Posterior vena cava (tissue), 2 donors: ENCODE measurements at places on chromosomes 7 and 10.

DNA sequence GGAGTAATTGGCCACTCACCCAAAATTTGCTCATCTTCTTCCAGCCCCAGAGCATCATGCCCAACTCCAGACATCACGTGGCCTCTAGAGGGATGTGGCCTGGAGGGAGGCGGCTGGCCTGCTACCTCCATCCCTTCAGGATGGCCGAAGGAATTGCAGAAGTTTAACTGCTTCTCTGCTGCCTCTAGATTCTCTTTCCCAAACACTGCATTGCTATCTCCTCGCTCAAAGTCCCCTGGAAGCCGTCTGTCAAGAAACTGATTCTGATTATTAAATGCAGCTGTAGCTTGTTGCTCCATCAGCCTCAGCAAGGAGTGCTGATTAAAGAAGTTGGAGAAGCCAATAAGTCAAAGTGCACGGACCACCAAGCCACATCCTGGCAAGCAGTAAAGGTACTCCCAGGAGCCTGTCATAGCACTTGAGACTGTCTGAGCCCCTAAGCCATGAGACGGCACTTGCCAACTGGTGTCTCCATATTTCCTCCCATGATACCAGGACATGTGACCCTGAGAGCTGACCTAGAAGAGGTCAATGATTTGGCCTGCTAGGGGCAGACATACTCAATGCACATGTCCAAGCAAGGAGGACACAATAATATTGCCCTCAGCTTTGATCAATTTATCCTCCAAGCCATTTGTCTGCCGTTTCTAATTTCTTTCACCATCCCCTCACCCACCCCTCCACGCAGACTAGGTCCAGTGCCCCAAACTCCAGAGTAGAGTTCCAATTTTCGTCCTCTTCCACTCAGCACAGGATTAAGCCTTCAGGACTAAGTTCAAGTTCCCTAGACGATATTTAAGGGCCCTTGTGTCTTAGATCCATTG, 84.2 kb downstream of the TBXAS1 start:
- no peak for DNase-seq

GRCh38 chr10:112811741-112812551, 138.1 kb upstream of the TCF7L2 start:
- peak; percentile 85 for DNase-seq

- DNase-seq: no peak
Measured at GRCh38 chr10:58810751-58811150, 298.1 kb downstream of the BICC1 start.

GRCh38 chr7:30904561-30904960, 7.1 kb upstream of the AQP1 start:
- DNase-seq: no peak

DNA sequence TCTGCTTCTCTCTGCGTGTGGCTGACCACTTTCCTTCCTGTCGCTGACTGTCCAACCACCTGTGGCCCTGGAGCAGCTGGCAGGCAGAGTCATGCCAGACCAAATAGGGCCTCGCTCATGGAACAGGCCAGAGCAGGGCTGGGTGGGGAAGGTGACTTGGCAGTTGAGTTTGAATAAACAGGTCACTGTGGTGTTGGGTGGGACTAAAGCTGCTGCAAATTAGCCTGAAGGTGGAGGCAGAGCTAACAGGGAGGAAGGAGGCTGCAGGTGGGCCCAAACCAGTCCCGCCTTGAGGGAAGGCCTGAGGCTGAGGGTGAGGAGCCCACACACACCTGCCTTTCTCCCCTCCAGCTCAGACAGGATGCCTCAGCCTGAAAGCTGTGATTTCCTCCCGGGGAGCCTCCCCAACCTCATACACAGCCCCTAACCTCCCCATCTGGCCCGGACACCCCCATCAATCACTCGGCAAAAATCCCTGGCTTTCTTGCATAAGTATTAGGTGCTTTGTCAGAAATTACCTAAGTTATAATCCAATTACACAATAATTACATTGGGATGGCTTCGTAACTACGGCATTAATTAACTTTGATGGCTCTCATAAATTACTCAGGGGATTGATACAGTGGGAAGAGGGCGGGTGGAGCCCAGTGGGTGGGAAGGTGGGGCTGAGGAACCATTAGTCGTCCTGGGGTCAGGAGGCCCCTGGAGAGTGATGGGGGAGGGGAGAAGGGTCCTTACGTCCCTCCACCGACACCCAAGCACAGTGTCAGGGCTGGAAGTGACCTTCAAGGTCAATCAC, 97.7 kb upstream of the PCBD1 start:
- peak; percentile 56 for DNase-seq

- no peak for DNase-seq
Measured at GRCh38 chr10:32923849-32924248, 34.2 kb downstream of the ITGB1 start.

DNA sequence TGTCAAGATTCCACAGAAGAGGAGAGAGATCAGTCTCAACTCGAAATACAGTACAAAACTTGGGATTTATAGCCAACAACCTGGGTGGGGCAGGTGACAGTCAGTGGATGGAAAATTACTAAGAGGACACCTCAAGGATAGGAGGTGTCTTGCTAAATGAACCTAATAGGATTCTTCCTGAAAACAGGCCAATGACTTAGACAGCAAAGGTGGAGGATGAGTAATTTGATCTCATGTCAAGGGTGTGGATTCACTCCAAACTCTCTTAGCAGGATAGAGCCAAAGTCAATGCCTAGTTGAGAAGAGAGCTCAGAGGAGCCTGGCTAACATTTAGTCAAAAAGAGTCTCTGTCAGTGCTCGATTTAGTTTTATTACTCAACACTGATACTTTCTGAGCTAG, 106.7 kb upstream of the INSYN2A start:
- DNase-seq: no peak

DNA sequence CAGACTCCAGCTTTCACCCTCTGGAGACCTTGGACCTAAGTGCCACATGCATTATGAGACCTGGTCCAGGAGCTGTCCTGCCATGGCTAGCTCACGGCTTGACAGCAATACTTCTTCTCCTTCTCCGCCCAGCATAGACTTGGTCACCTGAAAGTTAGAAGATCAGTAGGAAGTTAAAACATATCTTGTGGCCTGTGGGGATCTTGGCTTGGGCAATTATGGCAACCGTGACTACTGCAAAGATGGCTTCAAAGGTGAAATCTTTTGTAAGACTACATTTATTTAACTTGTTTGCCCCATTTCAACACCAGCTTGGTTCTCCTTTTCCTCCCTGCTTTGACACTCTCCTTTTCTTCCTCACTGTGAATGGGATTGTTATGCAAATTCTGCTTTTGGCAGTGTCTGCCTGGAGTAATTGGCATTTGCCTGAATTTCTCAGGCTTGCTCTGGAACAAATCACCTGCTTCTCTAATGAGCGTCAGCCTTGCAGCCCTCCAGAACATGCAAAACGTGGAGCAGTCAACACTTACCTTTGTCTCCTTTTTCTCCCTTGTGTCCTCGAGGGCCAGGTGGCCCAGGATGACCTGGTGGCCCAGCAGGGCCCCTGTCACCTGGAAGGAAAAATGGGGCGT, 53.4 kb downstream of the COL17A1 start:
- no peak for DNase-seq

DNA sequence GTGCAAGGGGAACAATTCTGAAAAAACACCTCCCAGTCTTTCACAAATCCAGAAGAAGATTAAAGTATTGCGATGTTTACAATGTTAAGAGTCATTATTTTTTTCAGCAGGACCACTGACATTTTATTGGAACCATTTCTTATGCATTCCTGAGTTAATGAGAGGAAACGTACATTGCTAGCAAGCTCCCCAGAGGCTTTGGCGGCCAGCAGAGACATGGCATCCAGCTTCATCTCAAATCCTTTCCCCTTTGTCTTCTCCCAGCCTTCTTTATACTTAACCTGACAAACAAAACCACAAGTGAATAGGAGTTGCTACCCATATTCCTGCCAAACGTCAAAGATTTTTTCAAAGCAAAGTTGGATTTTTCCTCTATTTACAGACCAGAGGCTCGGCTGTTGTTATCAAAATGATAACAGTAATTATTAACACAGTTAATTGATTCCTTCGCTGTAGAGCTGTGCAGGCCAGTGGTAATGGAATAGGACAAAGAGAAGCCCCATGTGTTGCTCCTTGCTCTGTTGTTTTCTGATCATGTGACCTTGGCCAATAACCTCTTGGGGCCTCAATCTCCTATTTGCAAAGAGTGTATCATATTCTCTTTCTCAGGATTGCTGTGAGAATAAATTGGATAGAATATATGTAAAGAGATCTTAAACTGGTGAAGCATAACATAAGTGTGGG, 32.0 kb downstream of the NRAP start:
- DNase-seq: no peak

GRCh38 chr10:129857242-129857960, 106.7 kb downstream of the EBF3 start:
- DNase-seq: no peak

- no peak for DNase-seq
Measured at GRCh38 chr7:2613098-2613930, 18.5 kb upstream of the TTYH3 start.

DNA sequence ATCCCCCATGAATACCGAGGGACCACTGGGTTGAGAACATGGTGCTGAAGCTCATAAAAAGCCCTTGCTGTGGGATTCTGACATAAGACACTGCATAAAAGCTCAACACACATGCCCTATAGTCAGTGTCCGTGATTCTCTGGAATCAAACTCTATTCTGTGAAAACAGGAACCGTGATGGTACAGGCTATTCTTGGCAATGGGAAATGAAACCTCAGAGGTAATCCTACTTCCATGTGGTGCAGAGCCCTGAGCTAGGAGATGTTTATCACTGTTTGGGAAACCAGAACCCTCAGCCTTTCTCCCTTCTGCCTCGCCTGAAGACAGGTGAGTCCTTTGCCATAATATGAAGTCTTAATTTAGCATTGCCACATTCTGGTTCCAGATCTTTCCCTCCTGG, 80.8 kb upstream of the PRSS1 start:
- no peak for DNase-seq

- DNase-seq: peak; percentile 77
Measured at GRCh38 chr10:131140606-131141005, 170.9 kb downstream of the TCERG1L start.

DNA sequence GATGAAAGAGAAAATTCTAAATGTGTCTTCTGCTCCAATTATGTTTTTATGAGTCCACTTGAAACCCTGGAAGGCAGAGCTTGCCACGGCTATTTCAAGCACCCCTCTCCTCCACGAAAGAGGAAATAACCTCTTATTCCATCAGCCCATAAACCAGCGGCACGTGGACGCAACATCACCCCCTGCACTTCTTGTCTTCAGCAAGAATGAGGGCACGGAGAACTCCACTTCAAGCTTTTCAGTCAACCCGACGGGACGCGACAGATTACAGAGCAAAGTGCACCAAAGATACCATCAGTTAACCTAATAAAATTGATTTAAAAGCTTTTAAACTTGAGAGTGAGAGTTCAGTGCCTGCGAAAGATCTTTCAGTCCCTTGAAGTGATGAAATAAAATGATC, 406.3 kb downstream of the GALNT17 start:
- no peak for DNase-seq

GRCh38 chr7:15747301-15747700, 60.8 kb upstream of the MEOX2 start:
- DNase-seq: no peak

GRCh38 chr10:14587540-14588083, 187.1 kb downstream of the FAM107B start:
- no peak for DNase-seq

GRCh38 chr7:11478426-11478825, 353.6 kb downstream of the THSD7A start:
- DNase-seq: no peak

GRCh38 chr10:133400624-133401424, 6.9 kb downstream of the MTG1 start:
- DNase-seq: peak; percentile 42

DNA sequence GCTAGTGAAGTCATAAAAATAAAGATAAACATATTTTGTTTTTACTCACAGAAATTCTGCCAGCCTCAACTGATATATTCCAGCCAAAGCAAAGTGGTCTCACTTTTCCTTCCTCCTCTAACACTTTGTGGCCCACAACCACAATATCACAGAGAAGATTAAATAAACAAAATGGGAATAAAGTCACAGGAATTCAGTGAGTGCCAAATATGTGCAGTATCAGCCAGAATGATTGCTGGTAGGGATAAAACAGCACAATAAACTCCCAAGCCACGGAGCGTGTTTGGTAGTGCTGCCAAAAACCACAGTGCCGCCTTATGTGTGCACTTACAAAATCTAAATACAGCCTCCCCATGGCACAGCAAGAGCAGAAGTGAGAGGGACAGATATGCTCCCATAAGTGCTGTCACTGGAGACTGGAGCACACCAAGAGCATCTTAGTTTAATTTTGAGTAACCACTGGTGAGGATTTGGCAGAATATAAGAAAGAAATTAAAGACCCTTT, 155.8 kb downstream of the POM121L12 start:
- no peak for DNase-seq

DNA sequence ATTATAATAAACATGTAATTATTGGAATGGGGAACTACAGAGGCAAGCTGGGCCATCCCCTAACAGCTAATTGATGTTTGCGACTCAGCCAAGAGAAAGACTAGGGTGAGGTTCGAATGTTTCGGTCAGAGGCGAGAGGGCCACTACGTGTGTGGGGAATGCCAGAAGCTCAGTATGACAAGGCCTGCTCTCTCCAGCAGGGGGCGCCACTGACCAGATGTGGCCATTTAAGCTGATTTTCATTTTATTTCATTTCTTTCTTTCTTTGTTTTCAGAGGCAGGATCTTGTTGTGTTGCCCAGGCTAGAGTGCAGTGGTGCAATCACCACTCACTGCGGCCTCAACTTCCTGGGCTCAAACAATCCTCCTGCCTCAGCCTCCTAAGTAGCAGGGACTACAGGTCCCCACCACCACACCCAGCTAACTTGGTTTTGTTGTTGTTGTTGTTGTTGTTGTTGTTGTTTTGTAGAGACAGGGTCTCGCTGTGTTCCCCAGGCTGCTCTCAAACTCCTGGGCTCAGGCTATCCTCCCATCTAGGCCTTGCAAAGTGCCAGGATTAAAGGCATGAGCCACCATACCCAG, 38.1 kb downstream of the TMEM130 start:
- no peak for DNase-seq

GRCh38 chr7:88492153-88492552, 185.5 kb upstream of the STEAP4 start:
- no peak for DNase-seq

- DNase-seq: peak; percentile 88
Measured at GRCh38 chr10:3781468-3782145, 3.4 kb downstream of the KLF6 start.

- peak; percentile 31 for DNase-seq
Measured at GRCh38 chr10:46234026-46234425, 52.8 kb upstream of the ANTXRL start.

GRCh38 chr7:138954545-138955475, 26.4 kb downstream of the KIAA1549 start:
- DNase-seq: no peak

DNA sequence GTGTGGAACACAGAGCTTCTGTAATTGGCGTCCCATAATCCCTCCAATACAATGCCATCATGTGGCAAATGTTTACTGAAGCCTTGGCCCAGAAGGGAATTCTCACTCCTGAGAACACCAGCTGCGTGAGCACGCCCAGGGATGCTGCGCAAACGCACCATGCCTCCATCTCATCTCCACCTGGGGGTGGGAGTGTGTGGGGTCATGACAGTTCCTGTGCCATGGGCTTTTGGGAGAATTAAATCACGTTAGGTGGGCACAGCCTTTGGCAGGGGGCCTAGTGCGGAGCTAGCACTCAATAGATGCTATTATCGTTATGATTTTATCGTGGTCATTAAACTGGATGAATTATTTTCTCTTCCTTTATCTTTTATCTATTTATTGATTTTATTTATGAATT, 15.8 kb downstream of the WDFY4 start:
- DNase-seq: no peak
